ENCODE measurements at places on chromosomes 2 and 18.

GRCh38 chr2:1584051-1584531 lies 160.2 kb downstream of the PXDN start:
- DNase-seq, result peak; percentile 74

DNA sequence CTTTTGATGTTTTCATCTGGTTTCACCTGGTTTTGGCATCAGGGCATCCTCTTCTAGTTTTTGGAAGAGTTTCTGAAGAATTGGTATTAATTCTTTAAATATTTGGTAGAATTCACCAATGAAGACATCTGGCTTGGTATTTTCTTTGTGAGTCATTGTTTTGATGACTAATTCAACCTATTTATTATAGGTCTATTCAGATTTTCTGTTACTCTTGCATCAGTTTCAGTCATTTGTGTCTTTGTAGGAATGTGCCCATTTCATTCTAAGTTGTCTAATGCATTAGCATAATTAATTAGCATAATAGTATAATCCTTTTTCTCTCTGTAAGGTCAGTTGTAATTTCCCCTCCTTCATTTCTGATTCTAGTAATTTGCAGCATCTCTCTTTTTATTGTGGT lies 8.0 kb downstream of the GNLY start:
- DNase-seq, result no peak

DNA sequence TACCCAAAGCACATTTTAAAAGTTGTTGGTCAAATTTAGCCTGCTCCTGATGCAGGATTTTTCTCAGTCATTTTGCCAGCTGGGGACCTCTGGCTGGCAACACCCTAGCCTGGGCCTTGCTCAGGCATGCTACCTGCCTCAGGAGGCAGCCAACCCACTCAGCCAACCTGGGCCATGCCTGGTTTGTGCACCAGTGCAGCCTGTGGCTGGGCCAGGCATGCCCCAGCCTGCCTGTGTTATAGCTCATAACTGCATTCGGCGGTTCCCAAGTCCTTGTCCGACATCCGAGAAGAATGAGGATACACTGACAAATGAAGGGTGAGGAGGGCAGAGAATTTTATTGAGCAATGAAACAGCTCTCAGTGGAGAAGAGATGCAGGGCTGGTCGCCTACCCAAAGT lies 608.0 kb downstream of the SUCLG1 start:
- no peak for DNase-seq

DNA sequence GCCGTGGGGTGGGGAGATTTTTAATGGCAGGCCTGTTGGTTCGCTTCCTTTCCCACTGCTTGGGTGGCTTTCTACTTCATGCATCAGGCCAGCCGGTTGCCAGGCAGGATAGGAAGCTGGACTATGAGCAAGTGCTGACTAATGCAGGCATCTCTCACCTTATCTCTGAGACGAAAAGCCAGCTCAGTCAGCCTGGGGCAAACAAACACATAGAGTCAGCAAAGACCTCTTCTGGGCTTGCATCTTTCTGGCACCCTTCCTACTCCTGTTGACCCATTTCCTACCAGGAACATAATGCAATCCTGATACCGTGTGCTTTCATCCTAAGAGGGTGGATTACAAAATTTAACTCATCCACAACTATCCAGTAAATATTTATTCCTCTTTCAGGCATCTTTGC lies 416.6 kb upstream of the MEX3C start:
- DNase-seq, result no peak

GRCh38 chr2:68320118-68320641 lies 431 bp upstream of the CNRIP1 start:
- no peak for DNase-seq

Measured in chondrocyte (in vitro differentiated cells).